ENCODE measurements at places on chromosomes 5 and 9.

GRCh38 chr5:154395407-154396106 is 50.2 kb upstream of the SAP30L start:
- DNase-seq = no peak

DNA sequence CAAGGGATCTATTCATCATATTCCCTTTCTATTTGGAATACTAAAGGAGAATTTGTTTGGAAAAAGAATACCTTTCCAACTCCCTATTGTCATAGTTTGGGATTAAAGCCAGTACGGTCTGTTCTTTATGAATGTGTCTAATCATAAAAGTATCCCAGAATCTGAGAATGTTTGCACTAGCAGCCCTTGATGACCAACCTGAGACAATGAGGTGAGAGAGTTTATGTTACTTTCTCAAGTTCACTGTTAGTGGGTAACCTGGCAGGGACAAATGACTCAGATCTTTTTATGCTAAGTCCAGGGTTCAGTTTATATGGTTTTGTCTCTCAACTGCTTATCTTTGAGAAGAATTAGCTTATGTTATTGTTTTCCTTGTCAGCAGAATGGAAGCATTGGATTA is 25.3 kb upstream of the TLR4 start:
- DNase-seq = no peak

DNA sequence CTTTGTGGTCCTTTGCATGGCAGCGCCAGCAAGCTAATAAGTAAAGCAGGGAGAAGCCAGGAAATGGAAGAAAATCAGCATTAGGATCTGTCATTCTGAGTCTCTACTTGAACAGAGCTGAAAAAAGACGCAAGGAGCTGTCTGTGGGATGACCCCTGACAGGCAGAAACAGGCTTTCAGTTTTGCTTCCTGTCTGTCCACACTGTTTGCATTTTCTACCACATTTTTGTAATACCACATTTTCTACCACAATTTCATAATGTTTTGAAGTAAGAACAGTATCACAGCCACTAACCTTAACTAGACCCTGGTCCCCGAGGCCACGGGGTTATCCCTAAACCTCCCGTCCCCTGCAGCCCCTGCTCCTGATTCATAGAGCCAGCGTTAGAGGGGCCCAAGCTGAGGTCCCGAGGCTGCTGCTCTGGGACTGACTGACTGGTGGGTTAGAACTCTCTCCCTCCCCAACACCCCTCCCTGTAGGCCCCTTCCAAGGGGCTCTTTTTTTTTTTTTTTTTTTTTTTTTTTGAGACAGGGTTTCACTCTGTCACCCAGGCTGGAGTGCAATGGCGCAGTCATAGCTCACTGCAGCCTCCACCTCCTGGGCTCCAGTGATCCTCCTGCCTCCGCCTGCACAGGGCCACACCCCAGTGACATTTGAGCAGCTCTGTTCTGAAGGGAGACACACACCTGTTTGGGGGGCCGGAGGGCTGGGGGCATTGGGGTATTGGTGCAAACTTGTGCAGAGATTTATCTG is 4.0 kb upstream of the CLIC3 start:
- peak; percentile 19 for DNase-seq

- no peak for DNase-seq
These were observed 31.1 kb downstream of the PTGS1 start for GRCh38 chr9:122401896-122402295.

DNA sequence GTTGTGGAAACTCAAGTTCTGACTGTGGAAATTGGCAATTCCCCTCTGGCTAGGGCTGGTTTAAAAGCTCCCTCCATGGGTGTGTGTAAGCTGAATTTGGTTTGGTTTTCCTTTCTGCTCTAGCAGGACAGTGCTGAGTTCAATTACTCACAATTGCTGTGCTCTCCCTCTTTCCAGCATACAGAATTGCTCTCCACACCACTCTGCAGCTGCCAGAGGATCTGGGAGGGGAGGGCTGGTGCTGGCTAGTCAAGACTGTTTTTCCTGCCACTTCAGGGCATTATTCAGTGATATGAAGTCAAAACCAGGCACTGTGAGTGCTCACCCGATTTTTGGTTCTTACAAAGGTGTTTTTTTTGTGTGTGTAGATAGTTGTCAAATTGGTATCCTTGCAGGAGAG is 336.9 kb upstream of the SLC24A2 start:
- no peak for DNase-seq

Measured in stimulated activated CD4-positive, alpha-beta T cell treated with anti-CD3 and anti-CD28 coated beads, Interleukin-12 subunit alpha, Interleukin-12 subunit beta, amount 100 ng/mL, for 48 hours (primary cell).